Stimulated activated CD4-positive, alpha-beta T cell treated with anti-CD3 and anti-CD28 coated beads, Interleukin-15, amount 100 ng/mL, for 1 hour (primary cell): ENCODE measurements at places on chromosomes 11 and 22.

DNA sequence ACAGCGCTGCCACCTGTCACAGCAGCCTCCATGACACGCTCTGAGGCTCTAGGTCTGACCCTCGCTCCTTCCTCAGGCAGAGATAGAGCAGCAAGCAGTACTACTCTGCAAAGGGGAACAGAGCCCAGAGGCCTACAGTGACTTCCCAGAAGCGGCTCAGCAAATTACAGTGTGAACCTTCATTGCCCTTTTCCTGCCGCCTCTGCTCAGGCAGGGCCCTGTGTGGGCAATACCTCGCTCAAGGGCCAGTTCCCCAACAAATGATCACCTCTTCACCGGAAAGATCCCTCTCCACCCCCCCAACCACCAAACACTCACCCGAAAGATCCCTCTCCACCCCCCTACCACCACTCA is 12.3 kb downstream of the KIAA0930 start:
- no peak for DNase-seq

DNA sequence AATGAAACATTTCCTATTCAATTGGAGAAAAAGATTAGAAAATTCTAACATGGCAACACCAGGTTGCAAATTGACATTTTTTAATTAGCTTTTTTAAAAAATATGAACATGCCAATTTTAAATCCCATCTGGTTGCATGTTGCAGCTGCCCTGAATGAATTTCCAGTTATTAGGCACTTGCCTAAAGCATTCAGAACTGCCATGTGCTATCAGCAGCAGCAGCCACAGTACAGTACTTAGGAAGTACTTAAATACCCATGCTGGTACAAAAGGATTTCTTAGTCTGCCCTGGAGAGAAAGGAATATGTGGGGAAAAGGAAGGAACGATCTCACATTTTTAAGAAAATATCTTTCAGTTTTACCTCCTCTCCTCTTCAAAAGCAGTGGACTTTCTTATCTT is 46.2 kb downstream of the FAM168A start:
- DNase-seq: no peak

GRCh38 chr11:44120169-44120568 is 24.7 kb downstream of the EXT2 start:
- DNase-seq: no peak

- DNase-seq: no peak
Observed at GRCh38 chr11:129825380-129825779, 9.7 kb downstream of the TMEM45B start.

- no peak for DNase-seq
Observed at GRCh38 chr11:34806875-34807274, 109.3 kb downstream of the APIP start.

- DNase-seq: no peak
Observed at GRCh38 chr22:17769013-17769715, 5.1 kb downstream of the BID start.

GRCh38 chr11:126817096-126817495 is 183.5 kb downstream of the KIRREL3 start:
- no peak for DNase-seq

GRCh38 chr11:117394221-117394925 is 66.7 kb downstream of the CEP164 start:
- no peak for DNase-seq

DNA sequence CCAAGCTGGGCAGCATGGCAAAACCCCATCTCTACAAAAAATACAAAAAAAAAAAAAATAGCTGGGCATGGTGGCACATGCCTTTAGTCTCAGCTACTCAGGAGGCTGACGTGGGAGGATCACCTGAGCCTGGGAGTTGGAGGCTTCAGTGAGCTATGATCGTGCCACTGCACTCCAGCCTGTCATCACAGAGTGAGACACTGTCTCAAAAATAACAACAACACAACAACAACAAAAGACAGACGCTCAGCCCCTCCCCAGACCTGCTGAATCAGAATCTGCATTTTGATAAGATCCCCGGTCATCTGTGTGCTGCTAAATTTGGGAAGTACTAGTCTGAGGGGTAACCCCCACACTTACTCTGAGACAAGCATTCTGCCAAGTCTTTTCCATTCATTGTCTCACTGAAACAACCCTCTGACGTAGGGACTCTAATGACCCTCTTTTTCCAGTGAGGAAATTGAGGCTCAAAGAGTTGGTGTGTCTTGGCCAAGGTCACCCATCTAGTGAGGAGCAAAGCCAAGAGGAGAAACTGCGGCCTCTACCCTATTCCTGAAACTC is 7.5 kb downstream of the NEFH start:
- no peak for DNase-seq

- DNase-seq: no peak
Observed at GRCh38 chr22:24730864-24731263, 43.7 kb downstream of the PIWIL3 start.

DNA sequence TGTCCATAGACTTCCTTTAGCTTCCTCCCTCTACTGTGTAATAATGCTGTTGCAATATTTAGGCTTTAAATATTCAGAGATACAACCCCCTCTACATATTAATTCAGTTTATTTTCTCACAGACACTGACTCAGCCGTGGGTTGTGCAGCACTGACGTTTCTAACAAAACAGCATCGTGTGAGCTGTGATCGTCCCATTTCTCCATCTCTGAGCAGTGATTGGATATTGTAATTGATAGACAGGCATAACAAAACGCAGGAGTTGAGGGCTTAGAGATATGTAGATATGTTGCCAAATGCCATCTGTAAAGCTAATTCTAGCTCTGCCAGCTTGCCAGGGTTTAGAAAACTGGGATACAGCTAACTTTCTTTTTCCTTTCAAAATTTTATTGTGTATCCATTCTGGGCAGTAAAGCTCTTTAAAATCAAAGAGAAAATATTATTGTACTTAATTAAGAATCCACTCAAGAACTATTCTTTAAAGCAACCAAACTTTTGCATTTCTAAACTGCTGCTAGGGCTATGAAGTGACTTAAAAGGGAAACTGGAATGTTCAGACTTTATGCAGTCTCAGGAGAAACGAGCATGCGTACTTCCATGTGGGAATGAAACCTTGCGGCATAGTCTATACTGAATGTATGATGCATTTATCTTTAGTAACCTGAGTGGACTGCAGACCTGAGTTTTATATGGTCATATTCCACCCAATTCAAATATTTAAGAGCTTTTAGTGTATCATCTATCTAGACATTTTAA is 22.7 kb downstream of the BTBD10 start:
- DNase-seq: no peak

DNA sequence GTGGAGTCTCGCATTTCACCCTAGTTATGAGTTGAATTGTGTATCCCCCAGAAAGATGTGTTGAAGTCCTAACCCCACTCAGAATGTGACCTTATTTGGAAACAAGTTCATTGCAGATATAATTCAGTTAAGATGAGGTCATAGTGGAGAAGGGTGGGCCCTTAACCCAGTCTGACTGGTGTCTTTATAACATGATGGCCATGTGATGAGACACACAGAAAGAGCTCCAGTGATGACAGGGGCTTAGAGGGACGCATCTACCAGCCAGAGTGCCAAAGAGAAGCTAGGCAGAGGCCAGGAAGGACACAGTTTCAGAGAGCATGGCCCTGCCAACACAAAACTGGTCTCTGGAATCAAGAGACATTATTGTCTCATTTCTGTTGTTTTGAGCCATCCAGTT is 50.3 kb downstream of the LARGE1 start:
- no peak for DNase-seq

GRCh38 chr11:61542024-61542461 is 33.5 kb downstream of the LRRC10B start:
- DNase-seq: no peak

DNA sequence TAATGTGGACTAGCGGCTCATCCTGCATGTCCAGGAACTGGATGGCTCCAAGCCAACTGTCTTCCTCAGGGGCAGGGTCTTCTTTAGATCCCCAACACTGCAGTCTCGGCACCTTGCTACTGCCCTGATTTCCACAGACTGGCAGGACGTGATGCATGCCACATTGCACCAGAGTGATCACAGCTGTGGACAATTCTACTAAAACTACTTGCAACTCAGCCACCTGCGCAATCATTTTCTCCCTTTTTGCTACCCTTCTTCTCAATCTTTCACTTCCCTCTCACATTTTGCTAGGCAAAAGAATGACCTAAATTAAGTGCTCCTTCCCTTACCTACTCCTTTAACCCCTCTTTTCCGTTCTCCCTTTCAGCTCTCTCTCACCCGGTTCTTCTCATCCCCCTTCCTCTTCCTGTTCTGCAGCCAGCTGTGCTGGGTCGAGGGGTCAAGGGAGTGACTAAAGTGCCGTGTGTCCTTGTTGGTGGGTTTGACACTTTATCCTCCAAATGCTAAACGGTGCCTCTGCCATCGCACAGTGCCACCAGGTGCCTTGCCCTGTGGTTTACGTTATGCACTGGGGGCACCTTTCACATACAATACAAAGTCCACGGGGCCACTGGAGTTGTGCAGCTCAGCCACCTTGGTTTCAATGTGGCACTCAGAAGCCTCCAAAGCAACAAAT is 11.5 kb upstream of the PEX26 start:
- DNase-seq: no peak

DNA sequence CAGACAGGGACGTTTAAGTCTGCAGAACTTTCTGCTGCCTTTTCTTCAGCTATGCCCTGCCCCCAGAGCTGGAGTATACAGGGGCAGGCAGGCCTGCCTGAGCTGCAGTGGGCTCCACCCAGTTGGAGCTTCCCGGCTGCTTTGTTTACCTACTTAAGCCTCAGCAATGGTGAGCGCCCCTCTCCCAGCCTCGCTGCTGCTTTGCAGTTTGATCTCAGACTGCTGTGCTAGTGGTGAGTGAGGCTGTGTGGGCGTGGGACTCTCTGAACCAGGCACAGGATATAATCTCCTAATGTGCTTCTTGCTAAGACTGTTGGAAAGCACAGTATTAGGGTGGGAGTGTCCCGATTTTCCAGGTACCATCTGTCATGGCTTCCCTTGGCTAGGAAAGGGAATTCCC is 38.5 kb downstream of the NELL1 start:
- DNase-seq: no peak

DNA sequence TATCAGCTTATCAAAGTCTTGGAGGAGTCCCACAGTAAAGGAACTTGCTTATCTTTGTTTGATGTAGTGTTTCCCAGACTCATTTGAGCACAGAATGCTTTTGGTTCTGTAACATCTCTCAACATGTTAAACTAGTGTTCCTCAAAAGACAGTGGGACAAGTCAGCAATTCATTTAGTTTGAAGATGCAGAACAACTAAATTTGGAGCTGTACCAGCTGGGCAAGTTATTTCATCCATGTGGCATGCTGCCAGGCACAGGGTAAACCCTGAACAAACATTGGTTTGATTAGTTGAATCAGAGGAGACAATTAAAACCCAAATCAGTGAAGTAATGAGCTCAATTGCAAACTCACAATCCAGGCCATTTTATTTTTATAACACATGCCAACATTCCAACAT is 141.2 kb downstream of the CSNK2A3 start:
- no peak for DNase-seq

DNA sequence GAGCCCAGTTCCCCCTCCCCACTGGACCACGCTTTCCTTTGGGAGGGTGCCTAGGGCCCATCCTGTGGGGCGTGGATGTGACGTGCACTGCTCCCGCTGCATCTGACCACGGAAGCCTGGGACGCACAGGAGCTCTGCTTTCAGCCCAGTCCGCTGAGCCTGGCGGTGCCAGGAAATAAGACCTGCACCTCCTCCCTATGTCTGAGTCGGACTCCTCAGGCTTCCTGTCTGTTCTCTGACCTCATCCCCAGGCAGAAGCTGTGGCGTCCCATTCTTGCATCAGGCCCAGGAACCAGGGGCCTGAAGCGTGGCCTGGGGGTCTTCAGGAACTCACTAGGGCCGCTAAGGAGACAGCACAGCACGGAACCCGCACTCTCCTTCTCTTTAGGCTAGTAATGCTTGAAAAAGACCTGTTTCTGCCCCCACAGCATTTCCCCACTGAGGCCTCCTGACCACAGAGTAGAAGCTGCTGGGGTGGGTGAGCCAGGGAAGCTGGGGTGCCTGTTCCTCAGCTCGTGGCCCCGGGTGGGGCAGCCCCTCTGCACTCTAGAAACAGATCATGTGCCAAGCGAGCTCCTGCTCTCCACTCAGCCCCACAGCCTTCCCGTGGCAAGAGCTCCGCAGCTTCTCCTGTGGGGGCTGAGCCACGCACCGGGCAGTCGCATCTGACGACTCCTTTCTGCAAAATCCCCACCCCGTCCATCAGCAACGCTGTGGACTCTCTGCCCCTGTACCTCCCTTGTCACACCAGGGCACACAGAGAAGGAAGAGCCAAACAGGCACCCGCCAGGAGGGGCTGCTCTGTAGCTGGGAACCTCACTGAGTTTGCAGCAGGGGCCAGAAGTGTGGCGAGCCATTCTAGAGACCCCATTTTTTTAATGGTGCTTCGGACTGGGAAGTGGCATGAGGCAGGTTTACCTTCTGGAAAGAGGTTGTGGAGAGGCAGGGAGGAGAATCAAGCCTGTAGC is 22.6 kb downstream of the MOV10L1 start:
- no peak for DNase-seq

DNA sequence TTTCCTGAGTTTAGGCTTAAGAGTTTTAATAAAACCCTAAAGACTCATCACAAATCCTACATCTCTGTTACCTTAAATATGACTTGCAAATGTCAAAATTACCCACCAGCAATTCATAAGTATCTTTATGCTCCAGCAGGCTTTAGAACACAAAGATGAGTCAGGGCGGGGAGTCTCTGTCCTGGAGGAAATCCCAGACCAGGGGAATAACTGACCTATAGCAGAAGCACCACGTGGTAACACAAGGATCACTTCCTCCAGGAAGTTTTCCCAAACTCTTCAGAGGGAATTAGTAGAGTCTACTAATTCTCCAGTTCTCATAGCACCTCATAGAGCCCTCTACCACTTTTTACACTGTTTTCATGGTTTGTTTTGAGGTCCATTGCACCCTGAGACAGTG is 217.0 kb downstream of the NAV2 start:
- no peak for DNase-seq

- no peak for DNase-seq
Observed at GRCh38 chr11:44171518-44171917, 76.0 kb downstream of the EXT2 start.

- DNase-seq: no peak
Observed at GRCh38 chr22:45473626-45474237, 29.0 kb upstream of the FBLN1 start.

DNA sequence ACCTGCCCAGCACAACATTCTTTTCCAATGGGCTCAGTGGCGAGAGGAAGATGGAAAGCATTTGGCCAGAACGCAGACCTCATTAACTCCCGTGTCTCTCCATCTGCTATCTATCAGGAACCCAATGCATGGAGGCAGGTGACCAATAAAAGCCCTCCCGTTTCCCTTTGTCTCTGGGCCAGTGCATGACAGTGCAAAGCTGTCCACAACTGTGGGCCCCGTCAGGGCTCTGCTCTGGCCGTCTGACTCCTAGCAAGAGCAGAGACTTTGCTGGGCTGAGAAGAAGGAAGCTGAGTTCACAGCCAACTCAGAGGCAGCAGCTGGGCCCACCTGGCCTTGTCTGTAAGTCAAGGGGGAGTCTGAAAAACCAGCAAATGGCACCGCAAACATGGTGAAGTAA is 177.8 kb downstream of the TENM4 start:
- DNase-seq: no peak

- peak; percentile 28 for DNase-seq
Observed at GRCh38 chr22:45064313-45065278, 54.8 kb upstream of the PHF21B start.
